Mesenteric fat pad (tissue), 1 donor: ENCODE measurements at places on chromosomes 3 and 15.

DNA sequence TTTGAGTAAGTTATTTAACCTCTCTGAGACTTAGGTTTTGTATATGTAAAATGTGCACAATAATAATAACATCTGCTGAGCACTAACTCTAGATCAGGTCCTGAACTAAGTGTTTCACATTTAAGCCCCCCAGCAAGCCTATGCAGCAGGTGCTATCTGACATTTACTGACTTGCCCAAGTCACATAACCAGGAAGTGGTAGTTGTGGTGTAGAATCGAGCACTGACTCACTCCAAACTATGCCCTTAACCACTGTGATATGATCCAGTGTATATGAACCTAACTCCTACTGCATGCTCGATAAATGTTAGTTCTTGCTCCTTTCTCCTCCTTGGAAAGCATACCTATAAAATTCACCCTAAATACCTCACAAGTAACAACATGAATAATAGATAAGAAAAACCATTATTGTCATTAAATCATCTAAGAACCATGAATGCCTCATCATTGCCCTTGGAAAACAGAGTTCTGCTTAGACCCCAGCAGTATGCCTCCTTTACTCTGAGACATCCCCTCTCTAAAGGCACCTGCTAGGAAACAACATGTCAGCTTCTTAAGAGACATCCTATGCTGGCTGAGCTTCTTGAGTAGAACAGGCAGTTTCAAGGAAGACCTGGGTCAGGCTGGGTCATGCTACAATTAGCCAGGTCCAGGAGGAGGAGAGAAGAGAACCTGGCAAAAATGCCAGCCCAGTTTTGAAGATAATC is 3.0 kb upstream of the SHC4 start:
- no peak for DNase-seq

GRCh38 chr3:145177828-145178227 is 983.2 kb downstream of the PLOD2 start:
- no peak for DNase-seq

DNA sequence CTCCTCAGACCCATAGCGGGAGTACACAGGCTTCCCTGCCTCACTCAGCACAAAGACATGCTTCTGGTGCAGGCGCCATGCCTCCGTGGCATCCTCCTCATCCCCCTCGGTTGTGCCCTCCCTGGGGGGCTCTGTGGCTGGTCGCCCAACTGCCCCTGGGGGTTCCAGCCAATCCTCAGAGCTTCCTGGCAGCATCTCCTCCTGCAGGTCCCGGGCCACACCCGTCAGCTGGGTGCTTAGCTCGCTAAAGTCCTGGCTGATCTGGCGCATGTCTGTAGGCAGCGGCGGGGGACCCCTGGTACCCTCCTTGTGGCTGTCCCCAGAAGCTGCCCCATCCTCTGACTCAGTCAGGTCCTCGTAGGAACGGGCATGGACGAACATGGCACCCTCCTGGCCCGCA is 7.9 kb upstream of the MST1R start:
- DNase-seq, result no peak

GRCh38 chr3:112437146-112438022 is 61.9 kb downstream of the BTLA start:
- DNase-seq, result no peak

DNA sequence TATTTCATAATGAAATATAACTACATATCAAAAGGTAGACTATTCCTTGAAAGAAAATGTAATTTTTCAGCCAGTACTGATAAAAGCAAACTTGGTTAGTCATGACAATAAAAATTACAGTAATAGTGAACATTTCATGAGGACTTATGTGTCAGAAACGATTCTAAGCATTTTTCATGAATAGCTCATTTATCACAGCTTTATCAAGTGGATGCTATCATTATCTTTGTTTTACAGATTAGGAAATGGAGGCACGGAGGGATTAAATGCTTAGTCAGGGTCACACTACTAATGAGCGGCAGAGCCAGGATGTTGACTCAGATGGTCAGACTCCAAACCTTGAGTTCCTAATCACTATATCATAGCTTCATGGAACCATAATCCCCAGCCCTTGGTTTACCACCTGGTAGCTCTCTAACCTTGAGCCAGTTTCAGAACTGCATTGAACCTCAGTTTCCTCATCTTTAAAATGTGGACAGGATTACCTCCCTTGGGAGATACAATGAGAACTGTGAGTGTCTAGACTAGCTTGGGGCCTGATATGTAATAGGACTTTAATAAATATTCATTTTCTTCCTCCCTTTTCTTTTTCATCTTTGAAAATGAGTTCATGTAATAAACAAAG is 85.4 kb downstream of the TNIK start:
- DNase-seq, result no peak

- DNase-seq, result no peak
Observed at GRCh38 chr15:38879909-38880471, 315.4 kb upstream of the RASGRP1 start.

DNA sequence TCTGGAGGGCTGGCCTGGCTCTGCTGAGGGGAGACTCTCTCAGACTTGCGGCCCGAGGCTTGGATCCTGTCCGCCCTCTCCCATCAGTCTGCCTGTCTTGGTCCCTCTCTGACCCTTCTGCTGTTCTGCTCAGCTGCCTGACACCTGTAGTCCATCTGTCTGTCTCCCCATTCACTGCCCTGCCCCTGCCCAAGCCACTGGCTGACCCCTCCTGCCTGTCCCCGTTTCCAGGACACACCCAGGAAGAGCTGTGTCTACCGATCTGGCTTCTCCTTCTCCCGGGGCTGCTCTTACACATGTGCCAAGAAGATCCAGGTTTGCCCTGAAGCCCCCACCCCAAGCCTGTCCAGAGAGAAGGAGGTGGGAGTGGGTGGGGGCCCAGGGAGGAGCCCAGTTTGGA is 18.5 kb downstream of the NT5DC2 start:
- DNase-seq, result no peak

GRCh38 chr3:17799312-17799711 is 56.9 kb upstream of the TBC1D5 start:
- no peak for DNase-seq

DNA sequence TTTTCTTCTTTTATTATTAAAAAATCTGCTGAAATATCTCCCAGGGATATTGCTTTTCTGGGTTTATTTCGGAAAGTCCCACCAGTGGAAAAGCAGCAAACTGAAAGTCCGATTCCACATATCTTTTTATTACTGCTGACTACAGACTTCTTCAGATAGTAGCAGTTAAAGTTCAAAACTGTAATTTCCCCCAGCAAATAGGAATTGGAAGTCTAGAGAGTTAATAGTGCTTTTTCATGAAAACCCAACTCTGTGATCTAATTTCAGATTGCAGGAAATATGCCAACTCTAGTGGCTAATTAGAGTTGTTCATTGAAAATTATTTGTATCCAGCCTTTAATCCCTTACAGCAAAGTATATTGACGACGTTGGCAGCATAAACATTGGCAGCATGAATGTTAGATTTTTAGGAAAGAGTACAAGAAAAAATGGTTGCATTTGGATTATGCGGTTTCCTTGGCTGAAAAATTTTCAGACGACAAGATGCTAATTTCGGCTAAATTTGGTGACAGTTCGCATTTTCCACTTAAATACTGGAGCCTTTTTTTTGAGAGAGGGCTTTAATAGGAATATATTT is 472.9 kb upstream of the CBLB start:
- DNase-seq, result no peak

- no peak for DNase-seq
Observed at GRCh38 chr3:124097362-124098131, 105.6 kb upstream of the ROPN1 start.

DNA sequence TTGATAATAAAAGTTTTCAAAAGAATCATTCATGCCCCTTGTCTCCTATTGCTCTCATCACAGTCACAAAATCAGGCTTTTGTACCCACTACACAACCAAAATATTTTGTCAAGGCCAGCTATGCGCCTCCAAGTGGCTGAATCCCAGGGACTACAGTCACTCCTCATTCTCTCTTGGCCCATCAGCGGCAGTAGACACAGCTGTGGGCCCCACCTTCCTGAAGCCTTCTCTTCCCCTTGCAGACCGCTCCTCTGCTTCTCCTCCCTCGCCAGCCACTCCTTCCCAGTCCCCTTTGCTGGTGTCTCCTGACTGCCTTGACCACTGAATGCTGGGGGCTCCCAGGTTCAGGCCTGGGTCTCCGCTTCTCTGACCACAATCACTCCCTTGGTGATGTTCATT is 52.1 kb downstream of the LSM3 start:
- no peak for DNase-seq

DNA sequence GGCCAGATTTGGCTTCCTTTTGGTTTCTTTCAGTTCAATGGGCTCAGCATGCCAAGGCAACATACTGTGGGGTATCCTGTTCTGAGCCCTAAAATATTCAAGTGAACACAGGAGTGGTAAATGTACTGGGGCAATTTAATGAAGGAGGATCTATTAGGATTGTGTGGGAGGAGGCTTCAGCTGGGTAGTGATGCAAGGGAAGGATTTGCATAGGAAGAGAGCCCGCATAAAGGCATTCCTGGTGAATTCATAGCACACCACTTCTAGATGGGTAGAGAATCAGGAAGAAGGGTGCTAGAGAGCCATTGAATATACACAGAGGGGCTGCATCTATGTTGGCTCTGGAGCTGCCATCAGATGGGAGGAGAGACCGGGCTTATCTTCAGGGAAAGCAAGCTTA is 20.6 kb upstream of the KNG1 start:
- no peak for DNase-seq

GRCh38 chr3:195573611-195574496 is 9.9 kb downstream of the APOD start:
- no peak for DNase-seq

DNA sequence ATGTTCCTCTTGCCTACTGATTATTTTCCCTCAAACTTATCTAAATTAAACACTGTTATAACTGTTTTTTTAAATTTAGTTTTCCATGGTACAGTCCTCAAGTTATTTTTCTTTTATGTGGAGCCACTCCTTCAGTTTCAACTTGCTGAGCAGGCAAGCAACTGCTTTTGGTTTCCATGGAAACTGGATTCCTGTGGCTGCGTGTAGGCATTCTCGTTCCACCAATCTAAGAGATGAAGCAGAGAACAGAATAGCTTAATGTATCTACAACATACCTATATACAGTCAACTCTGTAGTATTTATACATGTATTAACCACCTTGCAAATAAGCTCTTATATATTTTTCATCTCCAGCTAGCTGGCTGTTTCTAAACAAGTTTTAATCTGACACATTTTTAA is 25.8 kb upstream of the ANXA2 start:
- DNase-seq, result no peak

GRCh38 chr3:37173806-37174205 is 576 bp downstream of the LRRFIP2 start:
- no peak for DNase-seq
